Activated T-helper 1 cell treated with Interleukin-2 at 50 U/mL for 16 hours (primary cell): ENCODE measurements at places on chromosomes 12 and 14.

- DNase-seq, result no peak
These were observed 186.8 kb upstream of the TMTC1 start for GRCh38 chr12:29970501-29970900.

DNA sequence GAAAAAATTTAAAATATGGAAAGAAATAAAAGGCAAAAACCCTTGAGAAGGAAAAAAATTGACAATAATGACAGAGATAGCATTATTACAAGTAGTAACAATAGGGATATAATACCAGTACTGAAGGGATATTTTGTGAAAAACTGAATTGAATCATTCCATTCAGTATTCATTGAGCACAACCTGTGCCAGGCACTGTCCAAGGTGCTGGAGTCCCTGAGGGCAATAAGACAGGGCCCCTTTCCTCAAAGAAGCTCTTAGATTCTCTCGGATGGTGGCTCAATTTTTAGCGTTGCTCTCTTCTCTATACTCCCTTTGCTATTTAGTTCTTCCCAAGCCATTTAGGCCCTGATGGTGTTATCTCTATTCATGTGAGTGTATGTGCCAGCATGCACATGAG lies 34.3 kb upstream of the GAS2L3 start:
- no peak for DNase-seq

DNA sequence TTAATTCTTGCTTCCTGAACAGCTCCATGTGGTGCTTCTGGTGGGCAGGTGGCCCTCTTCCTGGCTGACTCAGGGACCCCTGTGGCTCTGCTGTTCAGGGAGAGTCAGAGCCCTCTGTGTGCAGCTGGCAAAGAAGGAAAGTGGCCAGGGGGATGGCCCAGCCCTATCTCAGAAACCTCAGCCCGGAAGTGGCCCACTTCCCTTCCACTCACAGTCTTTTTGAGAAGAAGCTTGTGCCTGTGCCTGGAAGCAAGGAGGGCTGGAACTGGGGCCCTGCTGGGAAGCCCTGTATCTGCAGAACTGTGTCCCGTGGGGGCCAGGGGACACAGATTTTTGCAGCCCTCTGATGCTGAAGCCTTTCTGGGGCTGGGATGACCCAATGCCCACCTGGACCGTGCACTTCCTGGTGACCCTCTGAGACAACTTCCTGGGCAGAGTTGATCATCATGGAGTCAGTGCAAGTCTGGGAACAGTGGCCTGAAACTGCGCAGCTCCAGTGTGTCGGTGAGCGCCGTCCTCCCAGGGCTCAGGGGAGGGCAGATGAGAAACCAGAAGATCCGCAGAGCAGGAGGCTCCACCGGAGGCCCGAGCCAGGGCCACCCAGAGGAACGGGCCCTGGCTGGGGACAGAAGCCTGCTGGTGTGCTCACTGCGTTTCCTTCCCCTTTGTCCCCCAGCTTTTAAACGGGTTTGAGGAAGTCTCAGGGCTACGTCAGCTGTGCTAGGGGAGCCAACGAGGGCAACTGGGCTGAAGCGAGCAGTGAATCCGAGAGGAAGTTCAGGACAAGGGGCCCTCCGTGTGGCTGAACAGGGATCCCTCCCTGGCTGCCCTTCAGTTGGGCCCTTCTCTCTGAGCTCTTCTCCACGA lies 217.4 kb upstream of the RTL1 start:
- no peak for DNase-seq

GRCh38 chr12:62379026-62379722 lies 87.5 kb upstream of the MON2 start:
- no peak for DNase-seq

DNA sequence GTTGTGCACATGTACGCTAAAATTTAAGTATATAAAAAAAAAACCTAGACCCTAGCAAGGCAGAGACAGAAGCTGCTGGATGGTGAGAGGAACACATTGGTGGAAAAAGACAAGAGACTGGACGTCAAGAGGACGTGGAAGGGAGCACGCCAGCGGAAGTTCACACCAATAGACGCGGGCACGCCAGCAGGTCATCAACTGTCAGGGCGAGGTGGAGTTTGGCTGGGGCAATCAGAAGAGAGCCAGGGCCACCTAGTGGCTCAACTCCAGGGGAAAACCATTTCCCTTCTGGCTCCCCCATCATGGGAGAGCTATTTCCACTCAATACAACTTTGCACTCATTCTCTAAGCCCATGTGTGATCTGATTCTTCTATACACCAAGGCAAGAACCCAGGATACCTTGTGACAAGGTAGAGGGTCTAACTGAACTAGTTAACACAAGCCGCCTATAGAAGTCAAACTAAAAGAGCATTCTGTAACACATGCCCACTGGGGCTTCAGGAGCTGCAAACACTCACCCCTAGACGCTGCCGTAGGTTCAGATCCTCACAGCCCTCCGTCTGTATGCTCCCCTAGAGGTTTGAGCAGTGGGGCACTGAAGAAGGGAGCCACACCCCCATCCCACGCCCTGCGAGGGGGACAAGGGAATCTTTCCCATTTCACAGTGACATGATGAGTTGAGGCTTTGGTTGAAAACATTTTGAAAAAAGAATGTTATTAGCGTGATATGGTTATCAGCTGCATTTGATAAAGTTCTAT lies 702.7 kb downstream of the TMTC2 start:
- no peak for DNase-seq

DNA sequence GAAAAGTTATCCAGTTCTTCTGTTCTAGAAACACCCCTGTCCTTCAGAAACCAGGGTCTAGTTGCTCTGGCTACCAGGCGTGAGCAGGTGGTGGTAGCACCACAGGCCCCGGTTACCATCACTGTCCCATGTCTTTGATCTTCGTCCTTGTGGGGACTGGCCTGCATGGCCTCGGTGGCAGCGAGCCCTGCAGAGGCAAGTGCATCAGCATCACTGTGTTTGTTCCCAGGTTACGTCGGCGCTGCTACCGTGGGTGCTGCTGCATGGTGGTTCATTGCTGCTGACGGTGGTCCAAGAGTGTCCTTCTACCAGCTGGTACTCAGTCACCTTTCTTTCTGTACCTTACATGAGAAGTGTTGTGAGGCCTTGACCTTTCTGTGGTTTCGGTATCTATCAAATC lies 58.9 kb downstream of the ANAPC7 start:
- DNase-seq, result no peak

- DNase-seq, result no peak
These were observed 398.7 kb downstream of the SOX5 start for GRCh38 chr12:23550753-23551152.
